ENCODE measurements at places on chromosomes 5 and 9.

DNA sequence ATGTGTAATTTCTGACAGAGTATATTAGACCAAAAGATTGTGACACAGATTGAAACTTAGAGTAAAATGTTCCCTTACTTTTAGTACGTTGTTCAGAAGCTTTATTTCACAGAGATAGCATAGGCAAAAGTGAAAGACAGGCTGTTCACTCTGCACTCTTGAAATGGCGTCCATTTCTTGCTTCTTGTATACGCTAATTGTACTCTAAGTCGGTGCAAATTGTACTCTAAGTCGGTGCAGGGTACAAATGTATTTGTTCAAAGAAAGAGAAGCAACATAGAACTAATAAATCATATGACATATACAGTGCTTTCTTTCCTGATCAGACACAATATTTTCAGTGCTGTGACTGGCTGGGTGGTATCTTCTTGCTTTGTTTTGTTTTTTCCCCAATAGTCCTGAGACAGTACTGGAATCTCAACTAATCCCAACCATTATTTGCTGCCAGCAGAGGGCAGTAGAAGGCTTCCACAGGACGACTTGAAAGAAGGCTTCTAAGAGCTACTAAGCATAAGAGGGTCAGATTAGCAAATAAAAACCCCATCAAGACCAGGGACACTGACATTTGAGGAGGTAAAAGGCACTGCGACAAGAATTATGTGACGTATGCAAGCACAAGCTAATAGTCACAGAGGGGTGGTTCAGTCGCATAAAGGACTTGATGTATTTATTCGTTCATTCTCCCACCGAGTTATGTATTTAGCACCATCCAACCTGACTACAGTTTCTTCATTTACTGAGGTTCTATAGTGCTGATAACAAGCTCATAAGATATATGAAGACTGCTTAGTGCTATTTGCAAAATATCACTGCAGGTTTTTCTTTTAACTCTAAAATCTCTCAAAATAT is 831.8 kb downstream of the TAF11L14 start:
- DNase-seq = peak; percentile 7

DNA sequence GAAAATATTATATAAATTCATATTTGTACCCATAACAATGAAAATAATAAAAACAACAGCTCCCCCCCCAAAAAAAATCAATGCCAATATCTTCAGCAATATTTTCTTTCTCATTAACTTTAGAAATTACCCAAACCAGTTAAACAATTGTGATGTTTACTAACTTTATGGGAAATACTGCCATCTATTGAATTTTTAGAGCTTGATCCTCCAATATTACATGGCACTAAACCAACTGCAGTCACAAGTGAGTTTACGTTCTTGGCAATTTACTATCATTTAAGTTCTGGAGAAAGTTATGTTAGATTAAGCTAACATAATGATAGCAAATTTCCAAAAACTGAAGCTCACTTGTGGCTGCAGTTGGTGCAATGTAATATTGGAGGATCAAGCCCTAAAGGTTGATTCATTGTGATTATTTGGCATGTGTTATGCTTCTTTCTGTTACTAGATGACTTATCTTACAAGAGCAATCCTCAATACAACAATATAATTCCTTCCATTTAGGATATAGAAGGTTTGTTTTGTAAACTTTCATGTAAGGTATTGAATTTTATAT is 379.5 kb downstream of the CDH18 start:
- no peak for DNase-seq

DNA sequence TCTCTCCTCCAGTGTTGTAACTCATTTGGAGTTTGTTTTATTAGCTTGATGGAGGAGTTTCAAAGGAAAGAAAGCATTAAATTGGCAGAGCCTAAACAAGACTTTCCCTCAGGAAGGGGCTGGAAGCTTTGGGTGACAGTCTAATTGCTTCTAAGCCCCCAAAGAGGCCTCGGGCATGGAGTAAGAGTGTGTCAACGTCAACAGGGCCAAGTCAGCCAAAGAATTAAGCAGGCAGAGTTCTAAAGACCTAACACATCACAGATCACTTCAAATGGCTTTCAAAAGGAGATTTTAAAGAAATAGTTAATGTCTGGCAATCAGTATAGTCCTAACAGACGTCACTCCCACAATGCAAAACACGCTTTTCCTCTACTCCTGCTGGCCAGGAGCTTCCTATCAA is 234.5 kb downstream of the EFNA5 start:
- DNase-seq = no peak

DNA sequence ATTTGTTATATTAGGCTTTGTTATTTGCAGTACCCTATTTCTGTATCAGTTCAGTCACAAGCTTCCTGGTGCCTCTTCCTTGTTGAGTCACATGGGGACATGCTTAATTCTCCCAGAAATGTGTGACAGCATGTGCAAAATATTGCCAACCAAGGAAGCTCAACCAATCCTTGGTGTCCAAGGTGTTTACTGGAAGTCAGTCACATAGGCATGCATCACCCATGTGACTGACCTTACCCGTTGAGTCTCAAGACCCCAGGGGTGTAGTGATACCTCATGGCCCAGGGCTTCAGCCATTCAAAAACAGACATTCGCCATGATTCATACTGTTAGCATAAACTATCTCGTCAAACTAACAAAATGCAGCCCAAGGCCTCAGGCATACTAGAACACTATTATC is 9.3 kb upstream of the ANKDD1B start:
- no peak for DNase-seq

DNA sequence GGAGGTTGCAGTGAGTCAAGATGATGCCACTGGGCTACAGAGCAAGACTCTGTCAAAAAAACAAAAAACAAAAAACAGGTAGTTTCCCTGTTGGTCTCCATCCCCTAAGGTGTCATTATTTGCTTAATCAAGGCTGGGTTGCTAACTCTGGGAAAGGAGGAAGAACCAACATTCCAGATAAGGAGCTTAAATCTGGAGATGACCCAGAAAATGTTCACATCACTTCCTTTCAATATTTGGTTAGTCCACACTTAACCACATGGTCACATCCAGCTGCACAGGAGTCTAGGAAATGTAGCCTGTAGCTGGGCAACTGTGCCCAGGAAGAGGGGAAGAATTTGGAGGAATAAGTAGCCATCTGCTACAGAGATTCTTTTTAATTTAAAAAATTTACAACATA is 25.9 kb upstream of the MEGF9 start:
- no peak for DNase-seq

- DNase-seq = no peak
Observed at GRCh38 chr5:59140133-59140532, 557.3 kb downstream of the RAB3C start.

GRCh38 chr5:172207511-172207910 is 13.5 kb downstream of the EFCAB9 start:
- no peak for DNase-seq

DNA sequence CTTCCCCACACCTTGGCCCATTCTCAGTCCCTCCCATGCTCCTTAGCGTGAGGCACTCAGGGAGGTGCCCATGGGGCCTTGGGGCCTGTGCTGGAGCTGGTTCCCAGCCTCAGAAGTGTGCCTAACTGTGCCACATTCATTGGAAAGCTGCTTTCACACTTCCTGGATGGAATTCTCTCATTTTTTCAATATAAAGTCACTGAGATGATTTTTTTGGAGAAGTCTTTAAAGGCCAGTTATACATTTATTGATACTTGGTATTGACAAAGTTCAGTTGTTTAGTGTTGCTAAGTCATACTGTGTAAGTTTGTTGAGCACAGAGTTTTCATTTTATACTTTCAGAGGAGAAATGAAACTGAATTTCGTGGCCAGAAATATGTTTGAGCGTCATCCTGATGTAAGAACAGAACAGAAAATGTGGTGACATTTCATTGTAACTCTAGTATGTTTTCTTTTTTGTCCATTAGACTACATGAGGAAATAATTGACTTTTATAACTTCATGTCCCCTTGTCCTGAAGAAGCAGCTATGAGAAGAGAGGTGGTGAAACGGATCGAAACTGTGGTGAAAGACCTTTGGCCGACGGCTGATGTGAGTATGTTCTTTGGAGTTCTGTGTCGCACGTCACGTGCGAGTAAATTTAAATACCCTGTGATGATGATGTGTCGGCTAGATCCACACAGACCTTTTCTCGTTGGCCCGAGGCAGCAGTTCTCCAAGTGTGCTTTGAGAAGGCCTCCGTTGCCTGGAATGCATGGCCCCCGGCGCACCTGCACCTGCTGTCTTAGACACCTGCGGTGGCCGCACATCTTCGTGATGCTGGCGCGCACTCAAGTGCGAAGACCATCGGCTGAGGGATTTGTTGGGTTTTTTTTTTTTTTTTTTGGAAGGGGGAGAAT is 24.1 kb downstream of the TENT4A start:
- DNase-seq = no peak

- DNase-seq = no peak
Observed at GRCh38 chr5:124698770-124699169, 47.7 kb downstream of the ZNF608 start.

DNA sequence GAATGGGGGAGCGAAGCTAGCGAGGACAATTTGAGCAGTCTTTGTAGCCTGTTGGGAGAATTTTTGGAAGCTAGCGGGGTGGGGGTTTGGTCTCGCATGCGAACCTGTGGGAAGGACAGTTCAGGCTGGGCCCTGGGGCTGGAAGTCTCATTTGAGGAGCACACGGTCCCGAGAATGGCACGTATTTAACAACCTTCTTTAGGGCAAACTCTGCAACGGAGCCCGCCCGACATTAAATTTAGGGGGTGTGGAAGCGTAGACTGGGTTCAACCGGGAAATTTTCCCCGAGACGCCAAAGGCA is 35.2 kb upstream of the NFIB start:
- DNase-seq = no peak

DNA sequence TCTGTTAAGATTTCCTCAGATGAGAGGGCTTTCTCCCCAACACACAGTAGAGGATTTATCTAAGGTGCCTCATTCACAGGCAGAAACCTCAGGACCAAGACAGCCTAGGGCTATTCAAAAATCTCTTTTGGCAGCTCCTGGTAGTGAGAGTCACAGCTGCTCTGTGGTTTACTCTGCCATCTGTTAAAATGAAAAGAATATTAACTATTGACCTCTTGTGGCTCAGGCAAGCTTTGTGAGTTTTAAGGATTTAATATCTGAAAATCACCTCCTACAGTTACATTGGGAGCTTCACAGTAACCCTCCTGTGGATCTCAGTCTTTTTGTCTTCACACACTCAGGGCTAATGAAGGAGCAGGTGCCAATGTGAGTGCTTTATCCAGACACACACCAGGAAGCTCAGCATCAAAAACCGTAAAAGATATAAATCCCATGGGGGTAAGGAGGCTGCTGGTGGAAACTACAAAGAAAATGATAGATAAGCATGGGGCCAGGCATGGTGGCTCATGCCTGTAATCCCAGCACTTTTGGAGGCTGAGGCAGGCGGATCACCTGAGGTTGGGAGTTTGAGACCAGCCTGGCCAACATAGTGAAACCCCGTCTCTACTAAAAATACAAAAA is 29.7 kb downstream of the PPP1R2B start:
- DNase-seq = no peak

GRCh38 chr9:129617167-129617566 is 3.7 kb downstream of the C9orf50 start:
- no peak for DNase-seq

GRCh38 chr5:76958991-76959767 is 6.3 kb downstream of the CRHBP start:
- no peak for DNase-seq

DNA sequence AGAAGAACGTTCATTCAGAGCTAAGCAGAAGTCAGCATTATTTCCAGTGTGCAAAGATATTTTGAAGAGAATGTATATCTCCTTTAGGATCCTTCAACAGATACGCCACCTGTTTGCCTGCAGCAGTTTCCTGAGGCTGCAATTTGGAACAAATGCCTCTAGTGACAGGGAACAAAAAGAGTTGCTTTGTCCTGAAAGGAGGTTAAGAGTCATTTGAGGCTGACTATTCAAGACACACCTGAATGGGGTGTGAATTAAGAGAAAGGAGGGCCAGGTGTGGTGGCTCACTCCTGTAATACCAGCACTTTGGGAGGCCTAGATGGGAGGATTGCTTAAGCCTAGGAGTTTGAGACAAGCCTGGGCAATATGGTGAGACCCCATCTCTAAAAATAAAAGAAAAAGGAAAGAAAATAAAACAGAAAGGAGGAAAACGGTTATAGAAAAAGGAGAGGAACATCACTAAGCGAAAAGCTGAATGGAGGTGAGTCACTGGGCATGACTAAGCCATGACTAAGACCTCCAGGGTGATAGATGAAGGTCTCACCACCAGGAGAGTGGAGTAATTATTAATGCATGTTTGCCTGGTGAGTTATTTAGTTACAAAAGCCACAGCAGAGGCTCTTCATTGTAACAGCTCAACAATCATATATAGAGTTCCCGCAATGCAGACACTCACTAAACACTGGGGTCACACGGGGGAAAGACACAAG is 255.2 kb upstream of the TNC start:
- DNase-seq = peak; percentile 30

- DNase-seq = no peak
Observed at GRCh38 chr9:119675951-119676350, 306.7 kb upstream of the BRINP1 start.

DNA sequence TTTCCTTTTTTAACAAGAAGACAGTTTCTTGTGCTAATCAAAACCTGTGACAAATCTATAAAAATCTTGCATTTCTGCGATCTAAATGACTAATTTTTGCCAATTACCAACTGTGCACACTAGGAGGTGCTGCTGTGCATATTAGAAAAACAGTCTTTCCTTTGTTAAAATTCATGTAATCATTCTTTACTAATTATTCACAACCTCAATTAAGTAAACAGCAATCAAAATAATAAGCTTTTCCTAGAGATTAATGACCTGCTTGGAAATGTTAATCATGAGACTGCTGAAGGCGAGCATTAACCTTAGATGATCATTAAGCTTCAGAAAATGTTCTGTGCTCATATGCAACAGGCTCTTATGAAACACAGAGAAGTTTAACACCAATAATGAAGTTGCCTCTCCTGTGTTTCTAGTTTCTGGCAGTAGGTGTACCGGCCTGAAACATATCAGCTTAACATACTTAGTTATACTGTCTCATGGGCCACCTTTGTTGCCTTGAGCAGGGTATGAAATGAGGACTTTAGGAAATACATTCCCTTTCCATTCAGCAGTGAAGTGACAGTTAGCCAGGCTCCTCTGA is 17.7 kb downstream of the RFESD start:
- DNase-seq = peak; percentile 36

- DNase-seq = no peak
Observed at GRCh38 chr5:85841653-85842052, 776.1 kb upstream of the COX7C start.

GRCh38 chr5:154514331-154514730 is 36.3 kb upstream of the HAND1 start:
- DNase-seq = no peak

Measured in stimulated activated CD4-positive, alpha-beta T cell treated with anti-CD3 and anti-CD28 coated beads, TNF-alpha, amount 100 ng/mL, for 24 hours (primary cell).